ENCODE measurements at places on chromosomes 2 and 18.
A peak's percentile ranks its signal among the peaks of the same experiment; 100 is the strongest.

DNA sequence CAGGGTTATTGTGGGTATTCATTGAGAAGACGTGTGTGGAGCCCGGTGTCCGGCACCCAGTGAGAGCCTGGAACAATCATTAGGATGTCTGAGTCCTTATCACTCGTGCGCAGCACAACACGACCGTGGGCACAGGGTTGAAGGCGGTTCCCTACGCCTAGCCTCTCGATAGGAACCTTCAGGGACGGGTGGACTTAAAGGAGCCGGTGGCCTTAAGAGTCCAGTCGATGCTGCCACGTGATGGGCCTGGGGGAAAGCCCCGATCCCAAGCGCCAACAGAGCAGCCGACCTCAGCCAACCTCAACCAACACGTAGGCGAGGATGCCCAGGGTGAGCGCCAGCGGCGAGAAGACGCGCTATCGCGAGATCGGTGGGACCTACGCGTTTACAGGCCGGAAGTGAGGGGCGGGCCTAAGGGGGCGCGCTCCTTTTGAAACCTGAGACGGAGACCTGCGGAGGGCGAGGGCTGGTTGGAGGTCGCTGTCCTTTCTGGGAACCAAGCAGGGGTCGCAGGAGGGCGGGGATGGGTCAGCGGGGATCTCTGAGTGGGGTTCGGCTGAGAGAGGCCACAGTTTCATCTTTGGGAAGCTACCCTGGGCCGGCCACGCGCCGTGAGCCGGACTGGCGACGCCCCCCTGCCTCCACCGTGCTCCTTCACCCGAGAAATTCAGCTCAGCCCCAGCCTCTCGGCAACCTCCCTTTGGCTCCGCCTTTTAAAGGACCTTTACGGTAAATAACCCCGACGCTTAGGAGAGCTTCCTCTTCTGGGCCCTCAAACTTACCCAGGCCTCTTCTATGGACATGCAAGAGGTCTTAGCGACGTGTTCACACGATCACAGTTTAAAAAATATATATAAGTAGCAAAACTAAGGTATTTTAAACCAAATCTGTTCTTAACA, 28.3 kb downstream of the WNT10A start:
- peak; percentile 90 for DNase-seq

- DNase-seq, result no peak
Measured at GRCh38 chr2:187988348-187988747, 303.3 kb upstream of the GULP1 start.

DNA sequence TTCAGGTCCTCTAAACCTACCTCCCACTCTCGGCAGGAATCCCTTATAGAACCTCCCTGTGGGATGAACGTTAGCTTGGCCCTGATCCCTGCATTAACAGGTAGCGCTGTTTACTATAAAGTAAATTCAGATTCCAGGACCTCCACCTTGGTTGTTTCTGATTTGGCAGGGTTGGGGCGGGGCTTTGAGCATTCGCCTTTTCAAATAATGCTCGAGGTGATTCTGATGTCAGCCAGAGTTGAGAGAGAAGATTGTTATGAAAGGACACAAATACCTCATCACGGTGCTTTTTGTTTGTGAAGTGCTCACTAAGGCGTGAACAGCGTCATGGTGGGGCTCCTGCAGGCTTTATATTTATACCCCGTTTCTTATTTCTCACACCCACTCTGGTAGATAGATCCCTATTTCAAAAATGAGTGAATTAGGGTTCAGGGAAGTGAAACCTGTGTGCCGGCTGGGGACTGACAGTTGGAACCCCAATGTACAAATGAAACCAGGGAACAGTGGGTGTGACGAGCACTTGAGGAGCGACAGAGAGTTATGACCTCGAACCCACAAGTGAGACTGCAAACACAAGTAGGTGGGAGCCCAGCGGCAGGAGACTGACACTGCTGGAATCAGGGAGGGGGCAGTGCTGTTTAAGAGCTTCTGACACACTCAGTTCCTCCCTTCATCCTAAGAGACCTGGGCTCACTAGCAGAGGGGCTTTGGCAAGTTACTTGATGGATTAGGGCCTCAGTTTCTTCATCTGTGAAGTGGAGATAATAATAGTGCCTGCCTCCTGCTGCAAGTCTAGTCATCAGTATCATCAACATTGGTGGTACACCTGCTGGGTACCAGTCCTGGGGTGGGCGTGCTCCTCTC, 14.2 kb upstream of the CXCR4 start:
- DNase-seq, result no peak

DNA sequence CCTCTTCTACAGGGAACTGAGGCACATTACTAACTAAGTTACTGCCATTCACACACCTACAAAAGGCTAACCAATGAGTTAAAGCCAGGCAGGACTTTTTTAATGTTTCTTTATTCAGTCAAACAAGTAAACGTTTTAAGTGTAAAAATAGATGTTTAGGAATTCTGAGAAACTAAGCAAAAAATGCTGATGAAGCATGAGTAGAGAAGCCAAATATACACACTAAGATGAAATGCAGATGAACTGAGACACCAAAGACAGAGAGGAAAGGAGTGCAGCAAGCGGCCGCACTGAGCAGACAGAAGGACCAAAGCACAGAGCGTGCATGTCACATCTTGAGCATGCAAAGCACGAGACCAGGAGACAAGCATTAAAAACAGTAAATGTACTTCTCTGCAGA, 17.9 kb downstream of the L3MBTL4 start:
- DNase-seq, result no peak

DNA sequence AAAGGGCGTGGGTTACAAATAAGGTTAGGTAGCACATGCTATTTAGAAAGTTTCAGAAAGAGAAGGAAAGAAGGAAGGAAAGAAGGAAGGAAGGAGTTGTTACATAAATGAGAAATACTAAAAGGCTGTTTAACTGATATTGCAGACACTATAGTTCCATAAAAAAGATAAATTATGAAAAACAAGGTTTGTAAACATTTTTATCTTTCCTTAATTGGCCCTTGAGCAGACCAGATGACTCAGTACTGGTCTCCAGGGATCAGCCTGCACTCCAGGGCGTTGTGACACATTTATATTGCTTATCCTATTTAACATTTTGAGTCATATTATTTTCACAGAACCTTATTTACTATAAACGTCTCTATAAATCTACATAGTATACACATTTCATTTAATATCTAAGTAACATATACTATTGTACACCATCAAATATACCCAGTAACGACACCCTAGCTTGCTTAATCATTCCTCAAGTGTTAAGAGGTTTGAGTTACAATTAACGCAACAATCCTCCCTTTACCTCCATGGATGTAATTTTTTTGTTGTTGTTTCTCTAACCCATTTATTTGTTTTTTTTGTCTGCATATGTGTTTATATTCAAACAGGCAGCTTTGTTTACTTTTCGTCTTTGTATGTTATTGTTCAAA, 2.8 kb upstream of the RAB31 start:
- DNase-seq, result peak; percentile 82

DNA sequence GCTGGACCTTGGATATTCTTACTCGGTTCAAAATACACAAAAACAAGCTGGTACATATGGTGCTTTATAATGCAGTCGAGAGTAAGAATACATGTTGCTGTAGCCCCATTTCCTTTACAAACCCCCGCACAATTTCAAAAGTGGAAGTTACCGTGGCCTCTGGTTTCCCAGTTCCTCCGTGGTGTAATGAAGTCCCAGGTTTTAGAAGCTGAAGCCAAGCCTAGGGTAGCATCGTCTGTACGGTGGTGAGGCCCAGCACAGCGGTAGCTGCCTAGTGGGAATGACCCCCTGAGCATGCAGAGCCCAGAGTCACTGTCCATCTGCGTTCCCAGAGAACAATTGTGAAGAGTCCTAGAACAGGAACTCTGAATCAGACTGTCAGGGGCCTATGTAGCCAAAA, 171.8 kb downstream of the ASXL3 start:
- no peak for DNase-seq

All from fibroblast of mammary gland (primary cell).